Hepatocyte (in vitro differentiated cells): ENCODE measurements at places on chromosomes 3 and 15.

DNA sequence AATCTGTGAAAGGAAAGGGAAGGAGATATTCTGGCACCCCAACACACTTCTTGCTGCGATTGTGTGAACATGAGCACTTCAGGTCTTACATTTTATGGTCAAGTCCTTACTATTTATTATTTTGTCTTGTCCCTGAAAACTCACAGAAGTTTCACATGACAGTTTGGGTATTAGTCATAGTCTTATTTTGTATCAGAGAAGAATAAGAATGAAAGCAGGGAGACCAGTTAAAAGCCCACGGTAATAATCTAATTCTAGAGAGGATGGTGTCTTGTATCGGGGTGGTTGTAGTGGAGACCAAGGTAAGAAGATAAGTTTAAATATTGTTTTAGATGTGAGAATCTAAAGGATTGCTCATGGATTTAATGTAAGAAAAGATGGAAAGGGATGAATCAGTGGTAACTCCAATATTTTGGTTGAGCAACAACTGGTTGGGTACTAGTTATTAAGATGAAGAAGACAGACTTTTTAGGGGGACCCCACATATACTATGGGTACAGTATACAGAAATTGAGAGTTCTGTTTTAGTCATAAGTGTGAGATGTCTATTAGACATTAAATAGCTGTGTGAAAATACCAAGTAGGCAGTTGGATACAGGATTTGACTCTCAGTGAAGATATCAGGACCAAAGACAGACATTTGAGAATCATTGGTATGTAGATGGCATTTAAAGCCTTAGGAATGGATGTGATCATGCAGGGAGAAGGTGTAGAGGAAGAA, 227.6 kb downstream of the MFSD1 start:
- DNase-seq = no peak

DNA sequence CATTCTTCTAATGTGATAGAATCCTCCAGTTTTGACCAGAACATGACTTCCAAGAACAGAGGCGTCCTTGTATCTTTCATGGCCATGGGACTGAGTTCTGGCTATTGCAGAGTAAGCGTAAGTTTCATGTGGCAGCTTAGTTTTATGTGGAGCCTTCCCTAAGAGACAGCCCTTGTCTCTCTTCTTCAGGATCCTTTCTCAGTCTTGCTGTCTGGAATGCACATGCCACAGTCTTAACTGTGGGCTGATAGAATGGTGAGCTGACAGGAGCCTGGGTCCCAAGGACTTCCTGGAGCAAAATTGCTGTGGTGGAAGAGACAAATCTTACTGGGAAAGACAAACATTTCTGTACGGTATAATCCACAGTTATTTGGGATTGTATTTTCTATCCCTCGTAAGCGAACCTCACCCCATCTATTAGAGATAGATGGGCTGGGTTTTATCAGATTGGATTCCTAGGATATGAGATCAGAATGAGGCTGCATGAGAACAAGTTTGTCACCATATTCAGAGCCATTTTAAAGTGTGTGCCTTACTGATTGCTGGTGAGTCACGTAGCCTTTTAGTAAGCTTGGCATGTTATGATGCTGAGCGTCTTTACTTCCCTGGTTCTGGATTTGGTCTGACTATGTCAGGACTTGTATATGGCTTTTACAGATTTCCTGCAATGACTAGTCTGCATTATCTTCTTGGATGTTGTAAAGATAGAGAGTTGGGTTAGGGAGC, 32.8 kb downstream of the CDIN1 start:
- peak; percentile 46 for DNase-seq

DNA sequence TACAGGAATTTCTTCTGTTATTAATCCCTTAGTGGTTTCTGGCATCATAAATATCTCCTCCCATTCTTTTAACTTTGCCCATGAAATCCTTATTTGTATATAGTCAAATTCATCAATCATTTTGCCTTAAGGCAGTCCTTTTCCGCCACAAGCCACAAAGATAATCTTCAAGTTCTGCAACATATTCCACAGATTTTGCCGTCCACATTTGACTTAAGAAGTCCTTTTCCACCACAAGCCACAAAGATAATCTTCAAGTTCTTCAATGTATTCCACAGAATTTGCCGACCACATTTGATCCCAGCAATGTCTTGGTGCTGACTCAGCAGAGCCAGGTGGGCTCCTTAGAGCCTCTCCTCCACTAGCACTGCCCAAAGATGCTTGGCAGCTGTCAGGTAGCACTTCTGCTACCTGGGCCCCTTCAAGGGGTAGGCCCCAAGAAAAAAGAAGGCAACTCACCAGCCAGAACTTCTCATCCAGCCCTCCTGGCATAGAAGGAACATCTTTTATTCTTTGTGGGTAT, 35.0 kb downstream of the SEC22C start:
- no peak for DNase-seq

DNA sequence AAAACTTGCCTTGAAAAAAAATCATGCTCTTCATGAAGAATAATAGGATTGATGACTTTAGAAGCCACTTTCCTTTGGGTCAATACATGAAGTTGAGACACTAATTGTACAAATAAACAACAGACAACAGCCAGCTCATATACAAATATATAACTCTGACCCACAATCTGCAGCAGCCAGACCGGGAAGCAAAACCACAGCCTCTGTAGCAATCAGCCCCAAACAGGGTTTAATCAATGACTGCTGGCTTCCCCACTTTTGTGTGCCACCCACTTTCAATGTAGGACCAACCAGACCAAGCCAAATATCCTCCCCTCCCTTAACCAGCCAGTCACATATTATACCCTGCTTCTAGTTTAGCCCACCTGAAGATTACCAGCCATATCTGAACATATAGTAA, 39.0 kb downstream of the IFT57 start:
- no peak for DNase-seq

- DNase-seq = no peak
Observed at GRCh38 chr3:194620196-194620595, 13.0 kb downstream of the TMEM44 start.

DNA sequence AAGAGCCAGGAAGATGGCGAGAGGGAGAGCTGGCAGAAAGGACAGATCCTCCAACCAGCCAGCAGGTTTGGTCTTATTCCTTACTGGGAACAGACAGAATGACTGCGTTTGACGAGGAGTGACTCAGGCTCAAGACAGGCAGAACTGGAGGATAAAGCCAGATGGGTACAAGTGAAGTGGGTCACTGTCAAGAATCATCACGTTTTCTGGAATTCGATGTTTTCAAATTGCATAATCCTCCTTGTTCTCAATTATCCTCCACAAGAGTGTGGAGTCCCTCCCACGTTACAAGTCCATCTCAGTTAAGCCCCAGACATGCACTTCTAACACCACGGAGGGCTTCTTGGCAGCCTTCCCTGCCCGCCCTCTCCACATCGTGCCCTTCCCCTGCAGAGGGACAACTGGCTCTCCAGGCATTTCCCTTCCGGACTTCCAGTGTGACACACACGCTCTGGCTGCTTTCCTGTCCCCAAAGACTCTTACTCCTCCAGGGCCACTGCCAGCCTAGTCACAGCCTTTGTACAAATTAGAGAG, 183.1 kb downstream of the CHST2 start:
- peak; percentile 29 for DNase-seq

DNA sequence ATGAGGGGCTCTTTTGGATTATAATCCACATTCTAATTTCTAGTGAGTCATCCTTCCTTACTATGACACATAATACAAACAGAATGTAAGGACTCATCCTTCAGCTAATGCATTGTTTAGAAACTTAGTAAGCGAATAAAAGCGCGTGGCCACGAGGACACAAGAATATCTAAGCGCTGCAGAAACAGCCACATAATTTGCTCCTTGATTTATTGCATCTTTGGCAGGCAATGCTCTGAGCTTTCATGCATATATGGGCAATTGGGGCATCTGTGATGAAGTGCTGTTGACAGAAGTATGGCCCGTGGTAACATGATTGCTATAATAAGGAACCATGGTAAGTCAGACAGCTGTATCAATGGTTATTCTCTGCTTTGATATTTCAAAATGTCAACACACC, 191.3 kb upstream of the ZNF385D start:
- no peak for DNase-seq

DNA sequence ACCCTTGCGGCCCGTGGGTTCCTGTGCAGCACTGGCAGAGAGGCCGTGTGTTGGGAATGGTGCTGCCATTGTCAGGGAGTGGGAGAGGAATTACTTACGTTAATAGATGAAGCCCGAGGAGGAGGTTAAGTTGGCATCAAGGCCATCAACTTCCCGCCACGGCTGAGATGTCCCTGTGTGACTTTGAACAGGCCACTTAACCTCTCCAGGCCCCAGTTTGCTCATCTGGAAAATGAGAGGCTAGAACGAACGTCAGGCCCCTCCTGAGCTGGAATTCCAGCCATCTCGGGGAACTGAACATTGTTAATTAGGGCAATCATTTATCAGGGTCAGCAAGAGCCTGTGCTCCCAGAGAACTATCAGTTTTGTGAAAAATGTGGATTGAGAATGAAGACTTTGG, 91.4 kb upstream of the MYZAP start:
- no peak for DNase-seq

GRCh38 chr15:98786717-98787116, 138.4 kb downstream of the IGF1R start:
- no peak for DNase-seq

DNA sequence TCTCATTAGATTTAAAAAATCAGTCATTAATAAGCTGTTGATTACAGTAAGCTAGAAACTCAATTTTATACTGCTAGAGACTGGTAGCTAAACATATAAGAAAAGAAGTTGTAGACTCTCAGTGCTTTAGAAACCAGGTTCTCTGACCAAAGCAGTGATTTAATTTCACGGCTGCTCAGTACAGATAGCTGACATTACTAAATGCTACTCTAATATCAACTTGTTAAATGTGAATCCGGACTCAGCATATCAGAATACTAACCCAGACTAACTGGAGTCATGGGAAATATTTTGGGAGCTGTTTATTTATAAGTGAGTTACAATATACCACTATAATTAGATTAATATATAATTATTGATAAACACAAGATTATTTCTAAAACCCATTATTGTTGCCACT, 80.4 kb downstream of the NEDD4 start:
- no peak for DNase-seq

- DNase-seq = no peak
Observed at GRCh38 chr3:86828751-86829150, 162.2 kb downstream of the VGLL3 start.

- DNase-seq = no peak
Observed at GRCh38 chr3:188680189-188680588, 491.6 kb upstream of the TPRG1 start.

DNA sequence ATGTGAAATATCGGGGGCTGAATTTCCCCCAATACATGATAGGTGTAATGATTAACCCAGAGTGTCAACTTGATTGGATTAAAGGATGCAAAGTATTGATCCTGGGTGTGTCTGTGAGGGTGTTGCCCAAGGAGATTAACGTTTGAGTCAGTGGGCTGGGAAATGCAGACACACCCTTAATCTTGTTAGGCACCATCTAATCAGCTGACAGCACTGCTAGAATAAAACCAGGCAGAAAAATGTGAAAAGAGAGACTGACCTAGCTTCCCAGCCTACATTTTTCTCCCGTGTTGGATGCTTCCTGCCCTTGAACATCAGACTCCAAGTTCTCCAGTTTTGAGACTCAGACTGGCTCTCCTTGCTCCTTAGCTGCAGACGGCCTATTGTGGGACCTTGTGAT, 247.8 kb downstream of the OTOL1 start:
- DNase-seq = no peak

DNA sequence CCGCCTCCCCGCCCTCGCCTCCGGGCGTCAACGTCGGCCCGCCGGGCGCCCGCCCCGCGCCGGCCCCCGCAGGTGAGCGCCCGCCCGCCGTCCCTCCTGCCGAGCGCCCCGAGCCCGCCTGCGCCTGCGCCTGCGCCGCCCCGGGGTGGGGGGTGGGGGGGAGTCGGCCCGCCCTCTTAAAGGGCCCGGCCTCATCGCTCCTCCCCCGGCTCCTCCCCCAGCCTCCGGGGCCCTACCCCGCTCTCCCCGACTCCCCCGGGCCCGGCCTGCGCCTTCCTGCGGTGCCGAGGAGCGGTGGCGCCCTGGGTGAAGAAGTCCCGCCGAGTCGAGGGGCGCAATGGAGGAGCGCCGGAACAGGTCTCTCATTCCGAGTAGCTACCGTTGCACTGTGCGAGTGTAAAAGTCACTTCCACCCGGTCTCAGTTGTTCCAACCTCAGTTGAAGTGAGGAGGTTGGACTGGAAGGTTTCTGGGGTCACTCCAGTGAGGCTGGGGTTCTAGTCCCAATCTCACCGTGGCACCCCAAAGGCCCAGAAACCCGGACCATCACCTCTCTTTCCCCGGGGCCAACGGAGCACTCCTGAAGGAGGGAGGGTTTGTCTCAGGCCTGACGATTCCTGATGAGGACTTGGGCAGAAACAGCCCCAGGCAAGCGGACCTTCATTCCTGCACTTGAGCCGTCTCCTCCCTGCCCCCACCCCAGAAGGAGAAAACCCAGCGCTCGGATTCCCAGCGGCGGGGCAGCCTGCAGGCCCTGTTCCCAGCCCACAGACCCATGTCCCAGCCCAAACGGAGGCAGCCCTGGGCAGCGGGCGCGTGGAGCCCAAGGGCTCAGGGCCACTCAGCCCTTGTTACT, 1.5 kb upstream of the TNK2 start:
- DNase-seq = peak; percentile 93

DNA sequence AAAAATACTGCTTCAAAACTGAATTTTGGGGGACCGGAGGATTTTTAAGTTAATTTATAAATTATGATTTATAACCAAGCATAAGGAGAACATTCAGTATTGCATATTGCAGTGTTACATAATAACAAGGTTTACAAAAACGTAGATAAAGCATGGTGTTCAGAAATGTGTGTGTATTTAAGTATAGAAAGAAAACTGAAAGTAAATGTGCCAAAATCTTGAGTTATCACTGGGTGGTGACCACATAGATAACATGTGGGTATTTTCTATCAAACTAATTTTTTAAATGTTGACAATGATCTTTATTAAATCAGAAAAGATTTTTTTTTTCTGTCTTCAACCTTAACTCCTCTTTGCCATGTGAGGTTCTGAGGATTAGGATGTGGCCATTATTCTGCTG, 32.6 kb downstream of the EIF2AK4 start:
- DNase-seq = no peak

DNA sequence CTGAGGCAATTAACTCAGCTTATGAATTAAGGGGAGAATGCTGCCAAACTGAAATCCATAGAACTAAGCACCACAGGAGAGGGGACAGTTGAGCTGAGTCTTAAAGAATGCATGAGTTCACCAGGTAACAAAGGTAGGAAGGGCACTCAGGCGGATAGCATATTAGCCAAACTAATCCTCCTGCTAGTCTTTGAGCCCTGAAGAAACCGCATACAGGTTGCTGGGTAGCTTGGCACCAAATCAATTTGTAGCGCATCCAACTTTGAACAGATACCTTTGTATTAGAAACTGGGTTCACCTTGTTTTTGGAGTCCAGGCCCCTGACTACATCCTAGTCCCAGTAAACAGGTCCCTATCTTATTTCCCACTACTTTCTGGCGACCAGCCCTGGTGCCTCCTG, 93.7 kb downstream of the FRMD4B start:
- DNase-seq = no peak

DNA sequence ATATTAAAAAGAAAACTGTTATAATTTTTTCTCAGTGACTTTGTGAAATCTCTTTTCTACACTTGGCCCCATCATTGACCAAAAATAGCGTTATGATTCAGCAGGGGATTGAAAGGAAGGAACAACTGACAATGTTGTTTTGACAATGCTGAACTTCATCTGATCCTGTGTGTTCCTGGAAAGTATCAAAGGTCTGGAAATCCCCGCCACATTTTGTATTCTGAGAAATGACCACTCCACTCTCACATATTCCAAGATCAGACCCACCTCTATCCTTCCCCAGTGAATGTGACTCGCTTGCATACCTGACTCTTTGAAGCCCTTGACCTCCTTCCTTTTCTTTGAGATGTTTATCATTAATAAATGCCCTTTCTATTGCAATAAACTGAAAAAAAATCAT, 9.7 kb upstream of the RIOX2 start:
- DNase-seq = no peak
